ENCODE measurements at places on chromosomes 4 and X.
A peak's percentile ranks its signal among the peaks of the same experiment; 100 is the strongest.

DNA sequence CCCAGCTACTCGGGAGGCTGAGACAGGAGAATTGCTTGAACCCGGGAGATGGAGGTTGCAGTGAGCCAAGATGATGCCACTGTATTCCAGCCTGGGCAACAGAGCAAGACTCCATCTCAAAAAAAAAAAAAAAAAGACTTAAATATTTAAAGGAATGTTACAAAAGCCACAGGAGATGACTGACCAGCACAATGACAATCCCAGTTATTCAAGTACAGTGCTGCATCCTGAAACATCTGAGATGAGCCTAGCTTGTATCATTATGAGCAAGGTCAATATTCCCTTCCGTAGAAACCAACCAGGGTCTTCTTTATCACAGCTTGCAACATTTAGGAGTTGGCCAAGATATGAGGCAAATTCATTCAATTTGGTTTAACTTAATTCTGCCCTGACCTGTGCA is 38.6 kb downstream of the LNX1 start:
- no peak for DNase-seq

DNA sequence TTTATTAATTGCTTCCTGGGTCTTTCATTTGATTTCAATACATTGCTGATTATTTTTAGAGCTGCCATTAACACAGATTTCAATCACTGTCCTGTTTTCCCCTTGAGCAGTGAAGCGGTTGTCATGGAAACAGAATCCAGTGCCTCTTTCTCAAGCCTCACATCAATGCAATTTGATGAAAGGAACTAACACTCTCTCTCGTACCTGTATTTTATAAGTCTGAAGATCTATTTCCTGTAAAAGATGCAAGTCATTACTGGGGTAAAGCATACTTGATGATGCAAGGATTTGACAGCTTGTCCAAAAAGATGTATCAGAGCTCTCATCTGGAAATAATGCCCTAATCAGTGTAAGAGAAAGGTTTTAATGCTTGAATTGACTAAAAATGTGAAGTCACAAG is 17.9 kb upstream of the GASK1B start:
- DNase-seq = no peak

GRCh38 chrX:114841051-114841450 is 176.4 kb downstream of the IL13RA2 start:
- DNase-seq = peak; percentile 1

- DNase-seq = no peak
Measured at GRCh38 chr4:90084277-90084966, 42.8 kb upstream of the CCSER1 start.

DNA sequence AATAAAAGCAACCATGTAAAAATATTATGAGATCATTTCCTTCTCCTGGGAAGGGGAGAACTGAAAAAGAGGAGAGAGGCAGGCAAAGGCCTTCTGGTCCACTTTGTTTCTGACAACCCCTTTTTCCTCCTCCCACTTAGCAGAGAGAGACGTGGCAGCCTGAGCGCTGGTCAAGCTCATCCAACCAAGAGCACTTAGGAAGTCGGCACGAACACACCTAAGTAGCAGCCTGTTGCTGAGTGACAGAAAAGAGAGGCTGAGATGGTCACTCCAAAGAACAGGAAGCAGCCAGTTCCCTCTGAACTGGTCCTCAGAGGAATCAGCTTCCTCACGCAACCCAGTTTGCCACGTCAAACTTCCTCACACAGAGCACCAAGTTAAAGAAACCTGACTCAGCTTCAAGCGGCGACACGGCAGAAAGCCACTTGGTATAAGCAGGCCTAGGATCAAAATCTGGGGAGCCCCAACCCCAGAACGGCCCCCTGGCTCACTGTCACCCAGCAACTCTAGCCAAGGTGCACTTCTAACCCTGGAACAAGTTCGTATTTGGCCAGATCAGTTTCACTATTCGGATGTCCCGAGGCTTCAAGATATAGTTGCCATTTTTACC is 861 bp downstream of the SEC24D start:
- peak; percentile 91 for DNase-seq

DNA sequence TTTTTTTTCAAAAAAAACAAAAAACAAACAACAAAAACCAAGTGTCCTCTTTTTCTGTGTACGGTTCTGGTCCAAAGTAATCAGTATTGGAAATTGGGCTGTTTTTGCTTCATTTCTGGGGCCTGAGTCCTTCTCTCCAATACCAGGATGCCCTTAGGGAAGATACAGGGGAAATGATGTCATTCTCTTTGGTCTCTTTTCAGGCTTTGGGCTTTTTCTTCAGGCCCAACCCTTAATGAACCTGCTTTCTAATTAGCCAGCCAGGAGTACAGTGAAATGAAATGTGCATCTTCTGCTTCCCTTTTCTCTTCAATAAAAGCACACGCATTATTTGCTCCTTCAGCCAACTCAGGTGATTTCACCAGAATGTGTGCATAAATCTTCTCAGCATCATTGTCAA is 52.6 kb upstream of the RBPJ start:
- no peak for DNase-seq

GRCh38 chrX:106170318-106170717 is 2.2 kb downstream of the PWWP3B start:
- DNase-seq = peak; percentile 1

- no peak for DNase-seq
Measured at GRCh38 chrX:50450324-50450723, 20.3 kb downstream of the DGKK start.

DNA sequence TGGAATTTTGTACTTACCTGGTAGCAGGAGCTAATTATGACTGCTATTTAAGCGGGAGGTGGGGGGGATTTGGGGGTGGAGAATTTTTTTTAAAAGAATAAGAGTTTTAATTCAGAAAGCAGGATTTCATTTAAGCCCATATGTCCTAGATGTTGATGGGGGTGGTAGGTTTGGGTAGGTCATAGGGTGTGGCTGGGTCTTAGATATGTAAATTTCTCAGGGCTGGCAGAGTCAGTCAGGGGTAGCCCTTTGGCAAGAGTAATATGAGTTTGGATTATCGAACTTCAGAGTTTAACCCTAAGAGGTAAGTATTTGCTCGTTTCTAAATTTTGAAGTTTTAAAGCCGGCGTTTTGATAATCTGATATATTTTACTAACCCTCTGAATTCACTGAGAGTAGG is 35.2 kb upstream of the COX18 start:
- no peak for DNase-seq

DNA sequence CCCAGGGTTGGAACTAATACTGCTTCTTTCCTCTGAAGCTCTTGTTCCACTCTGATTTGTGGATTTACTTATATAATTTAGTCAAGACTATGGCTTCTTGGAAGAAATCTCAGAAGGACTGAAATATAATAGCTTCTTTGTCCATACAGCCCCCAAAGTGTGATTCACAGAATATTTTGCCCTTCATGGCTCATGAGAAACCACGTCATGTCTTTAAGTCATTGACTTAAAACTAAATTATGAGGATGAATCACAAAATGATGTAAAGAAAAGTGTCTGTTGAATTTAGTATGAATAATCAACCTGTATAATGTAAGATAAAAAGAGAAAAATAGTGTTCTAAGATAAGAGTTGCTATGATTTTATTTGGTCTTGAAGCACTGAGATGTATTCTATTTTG is 43.3 kb upstream of the AGA start:
- DNase-seq = peak; percentile 85

- DNase-seq = peak; percentile 5
Measured at GRCh38 chrX:68072041-68072440, 361.3 kb downstream of the OPHN1 start.
